Activated T-helper 9 cell treated with anti-CD3 and anti-CD28 coated beads, Interleukin-2, amount 50 U/mL, for 16 hours (primary cell): ENCODE measurements at places on chromosomes 3 and 15.

- DNase-seq, result no peak
Observed at GRCh38 chr3:67876261-67876660, 221.8 kb upstream of the SUCLG2 start.

DNA sequence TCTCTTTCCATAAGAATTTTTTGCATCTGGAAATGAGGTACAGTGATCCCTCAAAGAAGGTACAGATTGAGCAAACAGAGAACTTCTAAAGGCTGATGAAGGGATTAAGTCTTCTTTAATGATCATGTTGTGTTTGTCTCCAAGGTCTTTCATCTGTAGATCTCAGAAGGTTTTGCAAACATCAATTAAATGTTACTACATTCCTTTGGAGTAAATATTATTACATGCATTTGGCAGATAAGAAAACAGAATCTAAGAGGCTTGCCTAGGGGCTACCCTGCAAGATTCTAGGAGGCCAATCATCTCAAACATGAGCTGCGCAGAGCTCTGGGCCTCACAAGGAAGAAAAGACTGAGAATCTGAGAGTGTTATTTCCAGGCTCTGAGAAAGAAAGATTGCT is 70.9 kb upstream of the LPP start:
- DNase-seq, result no peak

DNA sequence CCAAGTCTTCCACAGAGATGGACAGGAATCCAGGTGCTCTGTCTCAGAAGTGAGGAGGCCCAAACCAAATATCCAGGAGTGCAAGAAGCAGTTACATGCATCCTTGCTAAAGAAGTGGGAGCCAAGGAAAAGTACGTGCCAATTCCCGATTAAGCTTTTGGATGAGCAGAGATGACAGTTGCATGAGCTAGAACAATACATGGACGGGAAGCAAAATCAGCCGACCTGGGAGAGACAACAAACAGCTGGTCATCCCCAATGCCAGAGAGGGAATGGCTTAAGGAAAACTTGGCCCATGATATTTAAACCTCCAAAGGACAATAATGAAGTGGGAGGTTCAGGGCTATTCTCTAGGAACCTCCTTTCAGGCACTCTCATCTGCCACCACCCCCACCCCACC is 86.0 kb upstream of the ABHD17C start:
- no peak for DNase-seq

DNA sequence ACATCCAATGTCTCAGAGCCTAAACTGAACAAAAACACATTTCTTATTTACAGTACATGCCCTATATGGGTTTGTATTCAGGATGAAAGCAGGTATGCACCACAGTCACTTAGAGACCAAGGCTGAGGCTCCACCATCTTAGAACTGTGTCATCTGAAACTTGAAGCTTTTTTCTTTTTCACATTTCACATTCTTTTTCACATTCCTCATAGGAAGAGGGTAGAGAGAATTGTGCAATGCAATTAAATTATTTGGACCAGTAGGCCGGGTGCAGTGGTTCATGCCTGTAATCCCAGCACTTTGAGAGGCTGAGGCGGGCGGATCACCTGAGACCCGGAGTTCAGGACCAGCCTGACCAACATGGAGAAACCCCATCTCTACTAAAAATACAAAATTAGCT is 591.0 kb downstream of the MECOM start:
- DNase-seq, result no peak

- no peak for DNase-seq
Observed at GRCh38 chr3:190562866-190563510, 49.1 kb downstream of the IL1RAP start.

DNA sequence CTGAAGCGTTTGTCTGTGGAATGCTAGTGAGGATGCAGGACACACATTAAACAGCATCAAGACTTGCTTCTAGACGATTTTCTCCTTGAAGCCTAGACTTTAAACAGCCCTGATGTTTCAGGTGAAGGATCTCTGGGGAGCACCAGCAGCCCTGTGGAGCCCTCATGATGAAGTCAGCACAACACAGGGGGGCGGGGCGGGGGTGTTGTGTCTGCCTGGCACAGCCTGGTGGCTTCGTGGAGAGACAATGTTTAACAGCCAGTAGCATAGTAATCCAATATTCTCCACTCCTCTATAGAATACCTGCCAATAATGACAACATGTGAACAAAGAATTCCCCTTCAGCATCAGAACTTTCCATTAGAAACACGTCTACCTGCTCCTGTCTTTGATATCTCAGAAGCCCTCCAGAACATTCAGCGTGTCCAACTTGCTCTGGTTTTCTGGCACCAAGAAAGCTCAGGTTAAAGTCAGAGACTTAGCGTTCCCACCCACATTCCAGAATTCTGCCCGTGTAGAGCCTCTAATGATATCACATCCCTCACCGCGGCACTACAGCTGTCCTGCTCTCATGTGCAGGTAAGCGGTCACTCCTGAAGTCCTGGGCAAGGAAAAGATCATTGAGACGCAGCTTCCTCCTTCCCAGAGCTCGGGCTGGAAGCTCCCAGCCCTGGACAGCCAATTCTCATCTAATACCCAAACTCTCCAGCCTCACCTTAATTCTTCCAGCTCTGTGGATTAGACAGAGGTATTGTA is 98.0 kb downstream of the ATP10A start:
- no peak for DNase-seq
